ENCODE measurements at places on chromosomes 6 and 20.

DNA sequence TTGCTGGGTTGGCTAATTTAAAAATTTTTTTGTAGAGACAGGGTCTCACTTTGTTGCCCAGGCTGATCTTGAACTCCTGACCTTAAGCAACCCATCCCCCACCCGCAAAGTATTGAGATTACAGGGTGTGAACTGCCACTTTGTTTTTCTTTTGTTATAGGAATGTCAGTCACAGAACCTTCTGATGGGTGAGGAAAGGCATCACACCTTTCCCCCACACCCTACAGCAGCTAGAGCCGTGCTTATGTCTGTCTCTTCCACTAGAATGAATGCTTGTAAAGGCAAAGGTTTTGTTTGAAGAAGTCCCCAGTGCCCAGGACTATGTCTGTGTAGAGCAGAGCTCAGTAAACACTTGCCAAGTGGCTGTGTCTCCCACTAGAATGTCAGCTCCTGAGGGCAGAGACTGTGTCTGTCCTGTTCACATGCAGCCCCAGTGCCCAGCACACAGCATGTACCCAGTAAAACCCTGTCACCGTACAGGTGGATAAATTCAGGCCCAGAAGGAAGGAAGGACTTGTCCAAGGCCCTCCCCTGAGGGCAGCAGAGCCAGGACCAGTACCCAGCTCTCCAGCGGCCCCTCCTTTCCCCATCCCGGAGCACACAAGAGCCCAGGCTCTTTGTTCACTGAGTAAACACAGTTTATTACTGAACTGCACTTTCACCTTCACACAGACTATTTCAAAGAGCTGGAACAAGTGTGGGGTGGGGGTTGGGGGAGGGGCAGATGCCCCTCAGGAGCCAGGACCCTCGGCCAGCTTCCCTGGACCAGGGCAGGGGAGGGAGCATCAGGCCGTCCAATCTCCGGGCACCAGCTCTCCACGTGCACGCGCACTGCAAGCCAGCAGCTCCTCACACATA is 26.4 kb downstream of the COX4I2 start:
- no peak for DNase-seq

DNA sequence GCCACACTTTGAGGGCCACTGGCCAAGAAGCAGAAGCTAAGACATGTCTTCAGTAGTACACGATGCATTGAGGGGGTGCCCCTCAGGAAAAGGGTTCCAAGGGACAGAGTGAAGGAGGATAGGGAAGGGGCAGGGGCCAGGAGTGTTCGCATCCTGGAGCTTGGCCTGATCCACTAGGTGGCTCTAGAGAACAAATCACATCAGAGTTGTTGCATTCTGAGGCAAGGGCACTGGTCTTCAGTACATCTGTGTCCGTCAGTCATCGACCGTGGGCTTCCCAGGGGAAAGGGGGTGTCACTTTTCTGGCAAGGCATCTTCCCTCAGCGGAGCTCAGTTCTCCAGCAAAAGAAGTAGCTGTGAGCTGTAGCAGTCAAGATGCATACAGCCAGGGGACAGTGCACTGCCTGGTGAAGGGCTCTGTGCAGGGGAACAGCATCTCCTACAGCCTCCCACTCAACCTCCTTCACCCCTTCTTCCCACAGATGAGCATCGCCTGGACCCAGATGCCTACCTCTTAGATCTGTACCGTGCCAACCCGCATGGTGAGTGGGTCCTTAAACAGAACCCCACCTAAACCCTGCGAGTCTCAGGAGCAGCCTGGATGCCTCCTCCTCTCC is 47.8 kb downstream of the ARHGAP40 start:
- no peak for DNase-seq

DNA sequence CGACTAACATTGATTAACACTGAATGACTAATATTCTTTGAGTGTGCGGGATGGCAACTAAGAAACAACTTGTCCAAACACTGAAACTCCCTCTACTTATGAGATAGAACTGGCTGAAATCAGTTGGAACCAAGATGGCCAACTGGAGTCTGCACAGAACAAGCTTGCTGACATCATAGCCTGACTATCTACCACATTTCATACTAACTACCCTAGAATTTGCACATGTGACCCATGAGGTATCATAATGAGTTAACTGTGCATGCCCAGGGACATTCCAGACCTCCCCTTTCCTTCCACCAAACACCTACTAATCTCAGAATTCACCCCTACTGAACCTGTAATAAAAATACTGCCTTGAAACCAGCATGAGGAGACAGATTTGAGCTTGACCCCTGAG is 43.2 kb downstream of the PHIP start:
- peak; percentile 10 for DNase-seq

- no peak for DNase-seq
Observed at GRCh38 chr20:52056203-52057062, 135.1 kb downstream of the ZFP64 start.

- DNase-seq: no peak
Observed at GRCh38 chr6:13926378-13926777, 1.6 kb downstream of the RNF182 start.

DNA sequence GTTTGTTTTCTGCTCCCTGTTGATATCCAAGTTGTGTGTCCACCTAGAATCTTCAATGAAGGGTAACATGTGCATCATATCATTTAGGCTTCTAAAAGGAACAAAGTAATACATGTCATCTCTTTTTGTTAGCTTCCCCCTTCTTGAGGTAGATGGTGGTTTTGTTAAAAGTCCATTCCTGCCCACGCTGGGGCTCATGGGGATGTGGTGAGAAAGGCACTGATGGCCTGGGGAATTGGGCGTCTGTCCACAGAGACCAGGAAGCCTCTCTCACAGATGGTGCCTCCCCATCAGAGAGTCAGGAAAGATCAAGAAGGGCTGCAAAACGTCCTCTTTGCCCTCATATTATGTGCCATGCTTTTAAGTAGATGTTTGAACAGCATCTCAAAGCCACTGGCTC is 32.5 kb downstream of the GNAS start:
- DNase-seq: no peak

DNA sequence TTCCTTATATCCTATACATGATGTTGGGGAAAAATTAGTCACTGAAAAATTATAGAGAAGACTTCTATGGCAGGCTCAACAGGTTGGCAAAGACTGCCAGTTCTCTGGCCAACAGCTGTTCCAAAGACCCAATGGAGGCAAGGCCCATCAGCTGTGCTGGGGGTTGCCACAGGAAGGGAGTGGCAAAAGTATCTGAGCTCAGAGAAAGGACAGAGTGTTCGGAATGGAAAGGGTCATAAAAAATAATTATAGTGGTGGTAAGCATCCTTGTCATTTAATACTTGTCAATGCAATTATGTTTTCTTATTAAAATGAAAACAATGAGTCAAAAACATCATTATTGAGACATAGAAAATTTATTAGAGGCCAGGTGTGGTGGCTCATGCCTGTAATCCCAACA is 36.1 kb downstream of the FASTKD5 start:
- DNase-seq: no peak

GRCh38 chr6:5379647-5380242 is 118.4 kb downstream of the FARS2 start:
- peak; percentile 8 for DNase-seq

DNA sequence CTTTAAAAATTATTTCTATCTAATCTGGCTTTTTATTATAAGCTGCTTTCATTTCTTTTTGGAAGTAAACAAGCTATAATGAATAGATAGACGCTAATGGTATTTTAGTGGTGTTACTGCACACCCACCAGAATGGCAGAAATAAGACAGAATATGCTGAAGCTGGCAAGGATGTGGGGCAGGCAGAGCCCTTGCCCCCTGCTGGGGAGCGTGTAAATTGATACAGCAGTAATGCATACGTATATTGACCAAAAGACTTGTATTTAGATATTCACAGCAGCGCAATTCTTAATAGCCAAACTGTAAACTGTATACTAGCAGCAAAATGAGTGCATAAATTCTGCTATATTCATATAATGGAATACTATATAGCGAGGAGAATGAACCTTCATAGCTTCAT is 35.3 kb downstream of the TMEM181 start:
- no peak for DNase-seq

DNA sequence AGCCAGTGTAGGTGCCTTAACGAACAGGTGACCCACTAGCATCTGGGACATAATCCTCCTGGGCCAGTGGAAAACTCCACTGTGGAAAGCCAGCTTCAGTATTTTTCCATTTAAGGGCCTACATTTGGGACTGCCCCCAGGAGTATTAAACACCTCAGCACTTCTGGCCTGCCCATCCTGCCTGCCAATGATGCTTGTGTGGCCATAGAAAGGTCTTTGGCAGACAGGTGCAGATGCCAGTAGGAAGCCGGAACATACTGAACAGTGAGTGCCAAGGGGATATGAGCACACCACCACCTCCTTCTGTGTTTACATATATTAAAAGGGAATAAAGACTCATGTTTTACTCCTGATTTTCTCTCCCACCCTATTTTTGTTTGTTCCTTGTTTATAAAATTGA is 19.9 kb downstream of the MCM8 start:
- no peak for DNase-seq

DNA sequence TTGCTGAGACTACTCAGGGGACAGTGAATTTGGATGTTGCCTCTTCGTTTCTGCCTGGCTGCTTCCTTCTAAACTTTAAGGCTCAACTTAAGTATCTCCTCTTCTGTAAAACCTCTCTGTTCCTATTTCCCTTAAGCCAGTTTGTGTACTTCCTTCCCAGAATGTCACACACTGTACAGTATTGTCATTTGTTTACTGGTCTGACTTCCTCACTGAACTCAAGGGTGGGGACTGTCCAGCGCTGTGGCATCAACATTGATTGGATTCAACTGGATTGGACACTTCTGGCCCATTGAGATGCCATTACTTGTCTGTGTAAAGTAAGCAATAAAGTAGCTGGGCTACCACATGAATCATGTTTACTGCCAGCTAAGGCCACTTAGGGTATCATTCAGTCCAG is 69.7 kb downstream of the ANKS1A start:
- no peak for DNase-seq

GRCh38 chr20:24096264-24096663 is 107.7 kb upstream of the GGTLC1 start:
- DNase-seq: no peak

DNA sequence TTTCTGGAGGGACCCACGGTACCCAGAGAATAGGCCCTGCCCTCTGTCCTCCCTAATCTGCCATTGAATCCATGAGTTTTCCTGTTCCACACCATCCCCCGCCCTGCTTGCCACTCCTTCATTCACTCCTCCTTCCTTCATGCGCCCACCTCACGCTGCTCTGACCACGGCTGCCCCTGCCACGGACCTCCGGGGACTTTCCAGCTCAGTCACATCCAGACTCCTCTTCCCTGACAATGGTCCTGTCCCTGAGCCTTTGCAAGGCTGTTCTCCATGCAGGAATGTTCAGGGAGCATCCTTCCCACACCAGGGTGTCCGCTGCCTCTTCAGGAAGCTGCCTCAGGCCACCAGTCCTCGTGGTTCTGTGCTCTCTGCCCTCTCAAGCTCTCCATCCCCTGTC is 25.9 kb downstream of the GLP1R start:
- no peak for DNase-seq

GRCh38 chr6:129691709-129692108 is 18.3 kb downstream of the ARHGAP18 start:
- no peak for DNase-seq

- DNase-seq: peak; percentile 67
Observed at GRCh38 chr20:63434599-63435378, 37.7 kb downstream of the KCNQ2 start.

DNA sequence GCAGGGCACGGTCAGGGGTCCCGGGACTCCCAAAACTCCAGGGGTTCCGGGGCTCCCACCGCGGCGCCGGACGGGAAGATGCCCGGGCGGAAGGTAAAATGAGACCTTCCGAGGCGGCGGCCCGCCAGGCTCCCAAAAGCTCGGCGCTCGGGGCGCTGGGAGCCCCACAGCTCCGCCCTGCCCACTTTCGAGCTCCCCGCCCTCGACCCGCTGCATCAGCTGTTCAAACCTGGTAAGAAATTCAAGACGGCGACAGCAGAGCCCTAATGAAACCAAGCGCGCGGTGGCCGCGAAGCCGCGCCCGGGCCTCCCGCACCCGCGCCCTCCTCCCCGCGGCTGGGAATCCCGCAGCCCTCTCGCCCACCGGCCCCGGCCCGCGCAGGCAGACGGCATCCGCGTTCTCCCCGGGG is 369 bp downstream of the SLC4A11 start:
- no peak for DNase-seq

DNA sequence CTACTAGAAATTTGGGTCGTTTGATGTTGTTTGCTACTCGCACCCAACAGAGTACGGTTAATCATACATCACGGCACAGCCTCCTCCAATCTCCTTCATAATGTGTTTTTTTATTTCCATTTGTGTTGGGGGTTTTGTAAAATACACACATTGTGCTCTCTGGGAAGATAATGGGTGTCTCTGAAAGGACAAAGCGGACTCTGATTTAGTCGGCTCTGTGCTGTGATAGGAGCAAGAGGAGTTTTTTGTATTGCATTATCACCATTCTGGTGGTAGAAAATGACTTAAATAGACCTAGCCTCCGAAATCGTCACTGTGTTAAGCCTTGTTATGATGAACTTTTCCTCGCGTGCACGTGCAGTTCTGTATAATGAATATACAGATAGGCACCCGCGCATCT is 196.3 kb downstream of the CDH4 start:
- no peak for DNase-seq

DNA sequence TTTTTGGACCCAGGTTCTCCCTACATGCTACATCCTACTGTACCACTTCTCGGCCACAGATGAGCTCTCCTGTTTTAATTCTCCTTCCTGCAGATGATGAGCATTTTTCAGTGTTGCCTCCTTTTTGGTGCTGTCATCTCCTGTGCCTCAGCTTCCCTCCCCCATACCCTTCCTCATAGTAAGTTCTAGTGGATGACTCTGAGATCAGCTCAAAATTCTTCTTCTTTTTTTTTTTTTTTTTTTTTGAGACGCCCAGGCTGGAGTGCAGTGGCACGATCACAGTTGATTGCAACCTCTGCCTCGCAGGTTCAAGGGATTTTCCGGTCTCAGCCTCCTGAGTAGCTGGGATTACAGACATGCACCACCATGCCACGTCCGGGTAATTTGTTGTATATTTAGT is 3.8 kb downstream of the TMEM14A start:
- DNase-seq: no peak

GRCh38 chr6:99397287-99397686 is 3.3 kb upstream of the COQ3 start:
- no peak for DNase-seq

- no peak for DNase-seq
Observed at GRCh38 chr20:49901588-49901987, 13.7 kb downstream of the SPATA2 start.

GRCh38 chr6:155240905-155241600 is 22.8 kb upstream of the CLDN20 start:
- DNase-seq: no peak
